ENCODE measurements at places on chromosomes 6 and 20. TPM values are rescaled to one million over a fixed set of nuclear protein-coding genes. Genes with fewer than 3 reads are reported as not detected.

- no peaks in the 10 kb centered on the region for H3K27me3 ChIP-seq
- no peaks in the 10 kb centered on the region for H3K36me3 ChIP-seq
- H3K4me1 ChIP-seq, result peaks cover 6% of the 10 kb centered on the region
- H3K27ac ChIP-seq, result peak overlapping the region; percentile 43
Measured at GRCh38 chr20:12177657-12178293, 260.1 kb downstream of the BTBD3 start.

DNA sequence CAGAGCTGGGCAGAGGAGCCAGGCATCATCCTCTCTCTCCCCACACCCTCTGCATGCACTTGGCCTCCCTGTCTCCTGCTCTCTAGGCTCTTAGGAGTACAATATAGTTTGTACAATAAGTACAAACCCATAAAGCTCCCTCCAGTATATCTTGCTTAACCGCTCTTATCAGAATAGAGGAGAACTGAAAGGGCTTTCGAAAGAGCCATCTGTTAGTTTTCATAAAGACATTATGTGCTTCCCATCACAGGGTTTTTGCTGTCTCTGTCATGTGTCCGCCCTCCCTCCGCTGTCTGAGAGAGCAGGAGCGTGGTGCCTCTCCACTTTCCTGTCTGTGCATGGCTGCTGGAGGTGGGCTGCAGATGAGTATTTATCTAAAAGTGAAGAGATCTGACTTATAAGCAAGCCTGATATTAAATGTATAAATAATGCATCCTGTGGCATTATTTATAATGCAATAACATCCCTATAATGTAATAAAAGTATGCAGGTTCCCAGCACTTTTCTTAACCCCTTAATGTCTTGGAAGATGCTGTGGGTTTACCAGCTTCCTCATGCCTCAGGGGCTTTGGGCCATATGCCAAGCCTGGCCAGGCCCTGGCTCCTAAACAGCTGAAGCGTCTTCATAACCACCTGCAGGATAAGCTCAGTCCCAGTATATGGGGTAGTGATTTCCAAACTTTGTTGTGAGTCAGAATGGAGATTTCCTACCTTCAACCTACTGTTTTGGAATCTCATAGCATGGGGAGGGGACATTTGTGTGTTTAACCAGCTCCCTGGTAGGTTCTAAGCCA lies 297.1 kb downstream of the DHX35 start:
- no peak overlapping the region for H3K27ac ChIP-seq
- H3K27me3 ChIP-seq, result no peaks in the 10 kb centered on the region
- H3K4me1 ChIP-seq, result peaks cover 14% of the 10 kb centered on the region
- DNase-seq, result peak; percentile 32
- no peaks in the 10 kb centered on the region for H3K36me3 ChIP-seq

DNA sequence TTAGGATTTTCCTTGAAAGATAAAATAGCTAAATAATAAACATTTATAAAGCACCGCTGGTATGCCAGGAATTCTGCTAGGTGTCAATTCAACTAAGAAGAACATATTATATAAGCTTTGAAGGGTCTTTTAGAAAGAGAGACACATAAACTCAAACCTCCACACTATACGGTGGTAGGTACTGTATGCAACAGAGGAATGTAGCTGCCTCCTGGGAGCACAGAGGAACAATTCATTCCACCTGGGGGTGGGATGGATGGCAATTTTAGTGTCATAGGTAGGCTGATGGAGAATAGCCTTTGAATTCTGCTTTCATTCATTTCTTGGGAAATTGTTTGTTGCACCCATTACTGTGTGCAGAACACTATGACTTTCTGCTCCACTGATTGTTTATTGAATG lies 447.1 kb upstream of the MAP3K7 start:
- no peak for DNase-seq
- H3K36me3 ChIP-seq, result no peaks in the 10 kb centered on the region
- H3K4me1 ChIP-seq, result no peaks in the 10 kb centered on the region
- H3K27me3 ChIP-seq, result no peaks in the 10 kb centered on the region
- no peak overlapping the region for H3K27ac ChIP-seq
- H3K4me3 ChIP-seq, result no peak overlapping the region

DNA sequence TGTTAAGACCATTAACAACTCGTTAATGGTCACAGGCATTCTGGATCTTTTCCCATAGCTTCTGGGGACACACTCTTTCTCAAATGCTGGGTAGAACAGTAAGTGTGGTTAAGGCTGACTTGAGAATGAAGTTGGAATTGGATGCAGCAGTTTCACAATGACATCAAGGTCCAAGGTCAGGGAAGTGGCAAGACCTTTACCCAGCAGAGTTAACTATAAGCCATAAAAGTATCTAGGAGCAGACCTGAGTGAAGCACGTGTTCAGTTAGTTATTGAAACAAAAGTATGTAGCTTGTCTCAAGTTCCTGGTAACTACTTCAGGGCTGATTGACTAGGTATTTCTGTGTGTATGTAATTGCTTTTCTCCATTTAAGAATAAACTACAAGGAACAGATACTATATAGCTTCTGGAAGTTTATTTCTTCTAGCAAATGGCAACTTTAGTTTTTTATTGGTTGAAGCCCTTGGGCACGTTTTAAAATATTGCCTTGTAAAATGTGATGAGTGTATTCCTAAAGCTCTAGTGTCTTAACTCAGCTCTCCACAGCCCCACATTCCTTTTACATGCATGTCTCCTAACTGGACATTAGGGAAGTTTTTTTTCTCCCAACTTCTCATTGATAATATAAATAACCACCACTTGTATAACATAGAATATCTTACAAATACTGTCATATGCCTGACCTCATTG lies 479.0 kb upstream of the CITED2 start:
- H3K4me3 ChIP-seq, result no peak overlapping the region
- no peak for DNase-seq
- no peaks in the 10 kb centered on the region for H3K36me3 ChIP-seq
- H3K4me1 ChIP-seq, result no peaks in the 10 kb centered on the region

DNA sequence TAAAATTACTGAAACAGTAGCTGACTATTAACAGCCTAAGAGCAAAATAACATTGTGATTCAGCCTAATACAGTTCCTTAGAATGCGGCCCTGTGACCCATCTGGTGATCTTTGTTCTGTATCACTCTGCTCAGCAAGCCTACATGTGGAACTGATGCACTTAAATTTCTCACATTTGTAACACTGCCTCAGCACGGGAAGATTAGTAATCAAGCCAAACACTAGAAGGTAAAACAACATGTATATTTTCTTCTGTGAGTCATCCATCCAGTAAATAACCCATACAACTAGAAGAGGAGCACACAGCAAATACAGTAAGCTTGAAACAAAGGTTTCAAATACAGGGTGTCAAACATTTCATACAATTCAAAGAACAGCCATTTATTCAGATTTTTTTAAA lies 189.7 kb upstream of the NOX3 start:
- no peak for DNase-seq
- no peak overlapping the region for H3K4me3 ChIP-seq
- H3K36me3 ChIP-seq, result no peaks in the 10 kb centered on the region
- no peaks in the 10 kb centered on the region for H3K27me3 ChIP-seq

CGA gene
- total RNA-seq, result 0.52 TPM

DNA sequence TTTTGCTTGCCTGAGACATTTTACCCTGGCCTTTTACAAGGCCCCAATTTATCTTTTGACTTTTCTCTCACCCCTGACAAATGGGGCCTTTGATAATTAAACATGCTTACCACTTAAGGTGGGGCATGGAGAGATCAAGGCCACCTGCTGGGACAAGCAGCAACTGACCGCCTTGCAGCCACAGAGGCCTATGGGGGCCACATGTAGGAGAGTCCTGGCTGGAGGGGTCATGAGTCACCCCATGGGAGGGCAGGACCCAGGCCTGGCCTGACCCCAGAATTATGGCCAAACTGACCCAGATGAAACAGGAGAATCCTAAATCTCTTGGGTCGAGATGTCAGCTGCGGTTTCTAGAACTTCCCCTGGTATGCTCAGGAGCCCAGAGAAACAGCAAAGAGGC lies 8.5 kb upstream of the OCSTAMP start:
- H3K4me1 ChIP-seq, result no peaks in the 10 kb centered on the region
- DNase-seq, result no peak
- H3K27me3 ChIP-seq, result no peaks in the 10 kb centered on the region
- no peak overlapping the region for H3K4me3 ChIP-seq

- peaks cover 36% of the 10 kb centered on the region for H3K36me3 ChIP-seq
- no peaks in the 10 kb centered on the region for H3K4me1 ChIP-seq
- no peak for DNase-seq
- no peak overlapping the region for H3K4me3 ChIP-seq
- H3K27ac ChIP-seq, result peak overlapping the region; percentile 16
- H3K27me3 ChIP-seq, result no peaks in the 10 kb centered on the region
Measured at GRCh38 chr20:32829311-32830005, 9.7 kb downstream of the MAPRE1 start.

GRCh38 chr20:38197619-38198018 lies 32.5 kb upstream of the TGM2 start:
- no peaks in the 10 kb centered on the region for H3K36me3 ChIP-seq
- H3K4me1 ChIP-seq, result no peaks in the 10 kb centered on the region
- H3K4me3 ChIP-seq, result no peak overlapping the region
- no peaks in the 10 kb centered on the region for H3K27me3 ChIP-seq
- no peak overlapping the region for H3K27ac ChIP-seq

DNA sequence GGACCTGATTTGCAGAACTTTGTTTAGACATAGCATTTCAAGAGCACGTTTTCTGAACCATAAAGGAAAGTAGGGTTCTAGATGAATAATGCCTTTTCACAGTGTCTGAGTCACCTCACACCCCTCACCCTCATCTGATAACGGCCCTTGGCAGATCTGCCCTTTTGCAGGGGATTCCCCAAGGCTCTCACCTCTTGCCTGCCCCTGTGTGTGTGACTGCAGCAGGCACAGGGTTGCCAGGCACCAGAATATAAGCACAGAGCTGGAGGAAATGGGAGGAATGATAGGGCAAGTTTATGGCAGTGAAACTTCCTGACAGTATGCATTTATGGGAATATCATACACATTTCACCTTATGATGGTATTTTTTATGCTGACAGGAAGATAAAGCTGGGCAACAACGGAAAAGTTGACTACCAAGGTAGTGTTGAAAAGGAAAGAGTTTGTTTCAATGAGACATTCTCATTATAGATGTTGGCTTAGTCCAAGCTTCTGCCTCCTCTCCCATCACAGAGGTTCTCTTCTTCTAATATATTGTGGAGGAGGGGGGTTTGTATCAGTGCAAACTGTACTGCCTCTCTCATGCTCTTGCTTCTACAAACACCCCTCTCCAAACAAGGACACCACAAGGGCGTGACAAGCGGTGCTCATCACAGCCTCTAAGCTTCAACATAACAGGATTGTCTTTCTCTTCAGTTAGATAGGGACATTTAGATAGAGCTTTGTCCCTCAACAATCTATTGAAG lies 101.5 kb upstream of the BACH2 start:
- H3K36me3 ChIP-seq, result no peaks in the 10 kb centered on the region
- DNase-seq, result no peak
- no peaks in the 10 kb centered on the region for H3K4me1 ChIP-seq
- H3K27me3 ChIP-seq, result no peaks in the 10 kb centered on the region
- H3K4me3 ChIP-seq, result no peak overlapping the region

OXT gene
- total RNA-seq, result not detected

TNFRSF21 gene
- 7.4 TPM for total RNA-seq

DNA sequence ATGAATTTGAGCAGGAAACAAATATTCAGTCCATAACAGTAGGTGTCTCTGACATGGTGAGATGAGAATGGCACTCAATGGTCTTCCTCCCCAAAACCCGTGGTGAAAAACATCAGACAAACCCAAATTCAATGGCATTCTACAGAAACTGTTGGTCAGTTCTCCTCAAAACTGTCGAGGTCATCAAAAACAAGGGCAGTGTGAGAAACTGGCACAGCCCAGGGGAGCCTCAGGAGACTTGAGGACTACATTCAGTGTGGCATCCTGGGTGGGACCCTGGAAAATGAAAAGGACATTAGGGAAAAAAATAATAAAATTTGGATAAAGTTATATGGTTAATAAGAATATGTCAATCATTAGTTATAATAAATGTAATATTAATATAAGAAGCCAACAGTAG lies 40.6 kb downstream of the LBP start:
- no peaks in the 10 kb centered on the region for H3K27me3 ChIP-seq
- no peak overlapping the region for H3K4me3 ChIP-seq
- H3K4me1 ChIP-seq, result no peaks in the 10 kb centered on the region
- no peak overlapping the region for H3K27ac ChIP-seq
- no peak for DNase-seq

DNA sequence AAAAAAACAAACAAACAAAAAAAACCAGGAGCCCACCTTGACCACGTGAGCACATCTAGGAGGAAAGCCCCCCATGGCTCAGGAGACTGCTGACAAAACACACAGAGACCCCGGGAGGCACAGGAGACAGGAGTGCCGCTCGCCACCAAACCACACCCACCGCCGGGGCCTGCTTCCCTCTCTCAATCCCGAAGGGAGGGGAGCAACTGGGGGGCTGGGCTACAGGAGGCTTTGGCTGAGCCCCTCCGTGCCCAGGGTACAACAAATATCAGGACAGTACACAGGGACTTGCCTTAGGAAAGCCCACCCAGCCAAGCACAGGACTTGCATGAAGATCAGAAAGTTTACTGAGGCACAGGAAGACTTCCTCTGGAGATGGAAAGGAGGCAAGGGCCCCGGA lies 102.5 kb downstream of the TAF4 start:
- no peak overlapping the region for H3K27ac ChIP-seq
- DNase-seq, result no peak
- no peaks in the 10 kb centered on the region for H3K36me3 ChIP-seq
- H3K4me1 ChIP-seq, result no peaks in the 10 kb centered on the region
- H3K4me3 ChIP-seq, result no peak overlapping the region

- no peaks in the 10 kb centered on the region for H3K4me1 ChIP-seq
- no peak for DNase-seq
- no peaks in the 10 kb centered on the region for H3K36me3 ChIP-seq
- H3K27me3 ChIP-seq, result no peaks in the 10 kb centered on the region
Measured at GRCh38 chr6:159871906-159872305, 18.9 kb upstream of the MAS1 start.

ZNF831 gene
- 0.19 TPM for total RNA-seq

ECT2L gene
- 3.5 TPM for total RNA-seq

- no peak overlapping the region for H3K4me3 ChIP-seq
- DNase-seq, result no peak
- no peaks in the 10 kb centered on the region for H3K27me3 ChIP-seq
Measured at GRCh38 chr20:40945754-40946450, 82.7 kb upstream of the TOP1 start.

STX11 gene
- 21.5 TPM for total RNA-seq

- H3K36me3 ChIP-seq, result no peaks in the 10 kb centered on the region
- H3K27me3 ChIP-seq, result no peaks in the 10 kb centered on the region
- no peak for DNase-seq
- H3K4me1 ChIP-seq, result no peaks in the 10 kb centered on the region
- no peak overlapping the region for H3K4me3 ChIP-seq
Measured at GRCh38 chr6:109503327-109504224, 20.6 kb upstream of the ZBTB24 start.

Data from right atrium auricular region (tissue), 2 donors.